Activated CD4-positive, alpha-beta T cell treated with anti-CD3 and anti-CD28 coated beads, Interleukin-2, Interleukin-6, amounts not matched to agents 100 ng/mL and 50 ng/mL, durations not matched to agents 16 hours and 8 hours (primary cell): ENCODE measurements at places on chromosomes 7 and 10.

DNA sequence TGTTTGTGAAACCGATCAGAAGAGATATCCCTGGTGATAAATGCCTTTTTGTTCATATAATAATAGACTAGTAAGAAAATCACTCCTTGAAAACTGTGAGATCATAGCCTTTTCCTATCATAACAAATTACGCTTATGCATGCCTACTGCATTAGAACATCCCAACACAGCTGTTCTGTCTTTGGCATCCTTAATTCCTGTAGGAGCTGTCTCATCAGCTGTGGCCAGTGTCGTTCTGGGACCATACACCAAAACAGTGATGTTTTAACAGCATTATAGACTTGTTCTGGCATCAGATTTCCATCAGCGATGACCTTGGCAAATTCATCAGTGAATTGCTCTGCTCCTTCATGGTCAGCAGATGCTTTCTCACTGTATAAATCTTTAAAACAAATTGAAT is 423.6 kb upstream of the LRGUK start:
- DNase-seq = no peak

- DNase-seq = no peak
These were observed 53.9 kb upstream of the CREB5 start for GRCh38 chr7:28358423-28358868.

DNA sequence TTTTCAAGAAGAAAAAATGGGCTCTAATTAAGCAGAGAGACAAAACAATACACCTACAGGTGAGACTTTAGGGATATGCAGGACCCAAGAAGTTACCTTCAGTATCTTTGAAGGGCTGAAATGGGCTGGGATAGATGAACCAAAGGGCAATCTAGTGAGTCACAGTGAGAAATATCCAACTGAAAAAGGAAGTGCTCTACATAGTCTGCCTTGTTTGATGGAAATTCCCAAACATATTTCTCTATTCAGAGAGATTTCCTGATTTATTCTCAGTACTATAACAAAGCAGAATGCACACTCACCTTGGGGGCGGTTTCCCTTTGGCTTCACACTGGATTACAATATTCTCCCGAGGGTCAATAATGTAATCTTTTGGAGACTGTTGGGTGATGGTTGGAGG is 104.1 kb upstream of the LAMB4 start:
- DNase-seq = no peak

DNA sequence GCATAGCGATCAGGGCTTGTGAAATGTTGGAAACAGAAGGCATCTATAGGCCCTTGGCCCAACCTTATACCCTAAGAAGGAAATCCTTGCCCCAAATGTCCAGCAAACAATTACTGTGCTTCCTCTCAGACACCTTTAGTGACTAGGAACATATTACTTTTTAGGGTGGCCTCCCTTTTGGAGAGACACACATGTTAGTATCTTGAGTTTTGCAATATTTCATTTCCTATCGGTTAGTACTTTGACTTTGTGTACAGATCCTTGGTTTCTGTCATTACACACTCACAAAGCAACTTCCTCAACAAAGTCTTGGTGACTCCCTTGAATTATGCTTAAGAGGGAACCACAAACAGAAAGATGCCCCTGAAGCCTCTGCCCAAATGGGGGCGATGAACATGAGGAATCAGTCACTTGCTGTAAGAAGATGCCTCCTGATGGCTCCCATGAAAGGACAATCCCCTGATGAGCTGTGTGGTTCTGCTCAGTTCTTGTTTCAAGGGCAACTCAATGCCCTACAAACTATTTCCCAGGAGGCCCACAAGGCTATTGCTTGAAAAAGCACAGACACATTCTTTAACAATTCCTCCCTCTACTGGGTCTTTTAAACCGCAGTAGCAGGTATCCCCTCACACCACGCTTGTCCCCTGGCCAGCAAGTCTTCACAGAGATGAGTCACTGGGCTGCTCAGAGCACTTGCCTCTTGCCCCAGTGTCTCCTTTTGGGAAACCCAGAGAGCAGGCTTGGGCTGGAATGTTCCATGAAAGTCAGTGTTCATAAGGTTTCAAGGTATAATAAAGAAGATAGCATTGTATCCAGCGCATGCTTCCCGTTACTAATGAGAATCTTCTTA is 196.2 kb downstream of the FANK1 start:
- DNase-seq = no peak

GRCh38 chr10:97932932-97933530 is 83.4 kb downstream of the GOLGA7B start:
- DNase-seq = no peak

- no peak for DNase-seq
These were observed 160.0 kb downstream of the UBE2H start for GRCh38 chr7:129792721-129793120.

DNA sequence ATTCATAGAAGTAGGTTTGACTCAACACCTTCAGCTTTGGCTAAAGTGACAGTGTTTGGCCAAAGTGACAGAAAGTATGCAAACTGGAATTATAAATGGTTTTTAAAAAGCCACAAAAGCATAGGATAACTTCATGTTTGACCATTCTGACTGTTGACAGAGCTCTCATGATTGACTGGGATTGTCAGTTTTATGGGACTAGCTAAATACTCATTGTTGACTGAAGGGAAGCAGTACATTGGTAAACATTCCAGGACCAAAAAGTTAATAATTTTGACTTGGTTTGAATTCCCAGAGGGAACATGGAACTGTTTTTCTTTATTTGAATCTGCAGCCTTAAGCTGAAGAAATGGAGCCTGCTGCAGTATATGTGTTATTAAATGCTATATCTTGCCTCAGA is 84.6 kb upstream of the STEAP4 start:
- DNase-seq = no peak
